ENCODE measurements at places on chromosomes 12 and 14. TPM values are rescaled to one million over a fixed set of nuclear protein-coding genes. Genes with fewer than 3 reads are reported as not detected.

- DNase-seq = no peak
- H3K4me3 ChIP-seq = no peak overlapping the region
- H3K27me3 ChIP-seq = no peaks in the 10 kb centered on the region
- H3K36me3 ChIP-seq = no peaks in the 10 kb centered on the region
- H3K27ac ChIP-seq = no peak overlapping the region
- H3K4me1 ChIP-seq = no peaks in the 10 kb centered on the region
These were observed 45.6 kb downstream of the SCAF11 start for GRCh38 chr12:45944771-45945170.

GRCh38 chr14:57060276-57060955 lies 208.3 kb downstream of the EXOC5 start:
- peaks cover 10% of the 10 kb centered on the region for H3K4me1 ChIP-seq
- DNase-seq = peak; percentile 34
- H3K36me3 ChIP-seq = no peaks in the 10 kb centered on the region
- H3K27me3 ChIP-seq = peaks cover 4% of the 10 kb centered on the region

- H3K36me3 ChIP-seq = no peaks in the 10 kb centered on the region
- H3K27me3 ChIP-seq = no peaks in the 10 kb centered on the region
- no peak overlapping the region for H3K4me3 ChIP-seq
- DNase-seq = peak; percentile 39
- H3K27ac ChIP-seq = peak overlapping the region; percentile 68
These were observed 49.3 kb upstream of the AMN start for GRCh38 chr14:102873131-102873530.

Gene TUNAR
- total RNA-seq = not detected

Gene PIANP
- 0.17 TPM for total RNA-seq

DNA sequence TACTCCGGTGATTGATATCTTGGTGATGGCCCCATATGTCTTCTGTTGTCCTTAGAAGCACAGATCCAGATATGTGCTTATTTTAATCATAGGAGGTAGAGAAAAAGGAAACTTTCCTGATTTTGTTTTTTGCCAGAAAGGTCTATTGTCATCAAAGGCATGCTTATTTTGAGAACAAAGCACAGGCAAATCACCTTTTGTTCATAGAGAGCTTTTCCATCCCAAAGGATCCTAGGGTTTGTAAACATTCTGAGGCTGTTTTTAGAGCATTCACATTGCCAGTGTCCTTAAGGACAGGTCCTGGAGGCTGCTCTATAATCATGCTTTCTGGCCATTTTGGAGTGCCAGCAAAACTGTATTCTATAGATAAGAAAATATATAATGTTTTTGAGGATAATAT lies 148.5 kb upstream of the SEL1L start:
- H3K36me3 ChIP-seq = no peaks in the 10 kb centered on the region
- no peak for DNase-seq
- no peaks in the 10 kb centered on the region for H3K4me1 ChIP-seq

- no peaks in the 10 kb centered on the region for H3K27me3 ChIP-seq
- no peaks in the 10 kb centered on the region for H3K4me1 ChIP-seq
- no peaks in the 10 kb centered on the region for H3K36me3 ChIP-seq
- DNase-seq = no peak
These were observed 76.6 kb downstream of the HSPB8 start for GRCh38 chr12:119255314-119255713.

- no peaks in the 10 kb centered on the region for H3K36me3 ChIP-seq
- DNase-seq = no peak
- no peaks in the 10 kb centered on the region for H3K27me3 ChIP-seq
- H3K4me3 ChIP-seq = no peak overlapping the region
- no peak overlapping the region for H3K27ac ChIP-seq
- no peaks in the 10 kb centered on the region for H3K4me1 ChIP-seq
These were observed 112.2 kb upstream of the SFSWAP start for GRCh38 chr12:131598717-131599116.

- no peak for DNase-seq
- no peak overlapping the region for H3K4me3 ChIP-seq
- no peaks in the 10 kb centered on the region for H3K4me1 ChIP-seq
- no peak overlapping the region for H3K27ac ChIP-seq
- no peaks in the 10 kb centered on the region for H3K27me3 ChIP-seq
These were observed 23.1 kb downstream of the ATP2A2 start for GRCh38 chr12:110304061-110304551.

Gene DAO
- 0.90 TPM for total RNA-seq

DNA sequence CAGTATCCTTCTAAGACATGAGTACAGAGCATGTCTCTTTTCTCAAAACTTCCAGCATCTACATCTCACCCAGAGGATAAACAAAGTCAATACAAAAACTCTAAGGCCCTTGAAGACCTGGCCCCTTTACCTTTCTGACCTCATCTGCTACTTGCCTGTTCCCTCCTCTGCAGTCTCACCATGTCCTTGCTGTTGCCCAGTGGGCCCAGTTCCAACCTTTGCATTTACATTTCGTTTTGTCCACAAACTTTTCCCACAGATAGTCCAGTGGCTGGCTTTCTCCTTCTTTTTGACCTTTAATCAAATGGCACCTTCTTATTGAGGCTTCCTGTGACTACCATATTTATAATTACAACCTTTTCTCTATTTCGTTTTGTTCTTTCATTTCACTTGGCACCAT lies 1.6 kb downstream of the IRAK4 start:
- H3K4me3 ChIP-seq = no peak overlapping the region
- peaks cover 17% of the 10 kb centered on the region for H3K4me1 ChIP-seq
- DNase-seq = no peak
- H3K27me3 ChIP-seq = no peaks in the 10 kb centered on the region
- H3K36me3 ChIP-seq = no peaks in the 10 kb centered on the region

DNA sequence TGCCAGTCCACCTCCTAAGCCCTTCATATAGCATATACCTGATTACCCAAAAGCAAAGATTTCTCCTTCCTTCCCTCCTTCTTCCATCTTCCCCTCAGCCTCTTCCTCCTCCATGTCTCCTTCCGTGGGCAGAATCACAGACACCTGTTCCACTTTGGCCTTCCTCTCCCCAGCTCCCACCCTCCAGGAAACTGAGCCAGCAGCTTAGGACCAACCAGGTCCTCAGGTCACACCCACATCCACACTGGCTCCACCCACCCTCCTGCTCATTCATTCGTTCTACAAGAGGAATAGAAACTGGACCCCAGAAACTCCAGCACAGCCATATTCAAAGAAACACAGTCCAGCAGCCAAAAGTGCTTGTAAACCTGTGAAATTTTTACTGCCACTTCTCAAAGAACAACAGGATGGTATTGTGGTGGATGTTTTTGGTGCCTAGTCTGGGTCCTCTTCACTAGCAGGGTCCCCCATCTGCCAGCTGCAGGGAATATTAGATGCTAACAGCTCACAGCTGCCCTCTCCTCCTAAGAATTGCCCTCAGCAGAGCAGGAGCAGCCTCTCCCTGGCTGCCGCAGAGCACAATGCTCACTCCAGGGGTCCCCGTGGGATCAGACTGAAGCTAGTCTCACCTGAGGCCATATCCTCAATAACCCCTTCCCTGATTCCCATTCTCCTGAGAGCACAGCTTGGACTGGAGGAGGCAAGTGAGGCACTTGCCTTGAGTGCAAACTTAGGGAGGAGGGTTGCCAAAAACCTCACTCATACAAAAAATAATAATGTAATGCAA lies 18.4 kb downstream of the CMKLR1 start:
- H3K27ac ChIP-seq = no peak overlapping the region
- DNase-seq = no peak
- H3K4me1 ChIP-seq = no peaks in the 10 kb centered on the region
- H3K4me3 ChIP-seq = no peak overlapping the region

DNA sequence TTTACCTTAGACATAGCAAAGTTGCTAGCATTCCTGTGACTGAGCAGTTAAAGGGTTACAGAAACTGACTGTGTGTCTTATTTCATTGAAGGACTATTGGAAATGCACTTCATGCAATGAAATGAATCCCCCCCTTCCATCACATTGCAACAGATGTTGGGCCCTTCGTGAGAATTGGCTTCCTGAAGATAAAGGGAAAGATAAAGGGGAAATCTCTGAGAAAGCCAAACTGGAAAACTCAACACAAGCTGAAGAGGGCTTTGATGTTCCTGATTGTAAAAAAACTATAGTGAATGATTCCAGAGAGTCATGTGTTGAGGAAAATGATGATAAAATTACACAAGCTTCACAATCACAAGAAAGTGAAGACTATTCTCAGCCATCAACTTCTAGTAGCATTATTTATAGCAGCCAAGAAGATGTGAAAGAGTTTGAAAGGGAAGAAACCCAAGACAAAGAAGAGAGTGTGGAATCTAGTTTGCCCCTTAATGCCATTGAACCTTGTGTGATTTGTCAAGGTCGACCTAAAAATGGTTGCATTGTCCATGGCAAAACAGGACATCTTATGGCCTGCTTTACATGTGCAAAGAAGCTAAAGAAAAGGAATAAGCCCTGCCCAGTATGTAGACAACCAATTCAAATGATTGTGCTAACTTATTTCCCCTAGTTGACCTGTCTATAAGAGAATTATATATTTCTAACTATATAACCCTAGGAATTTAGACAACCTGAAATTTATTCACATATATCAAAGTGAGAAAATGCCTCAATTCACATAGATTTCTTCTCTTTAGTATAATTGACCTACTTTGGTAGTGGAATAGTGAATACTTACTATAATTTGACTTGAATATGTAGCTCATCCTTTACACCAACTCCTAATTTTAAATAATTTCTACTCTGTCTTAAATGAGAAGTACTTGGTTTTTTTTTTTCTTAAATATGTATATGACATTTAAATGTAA lies 31.5 kb downstream of the MDM2 start:
- H3K27me3 ChIP-seq = no peaks in the 10 kb centered on the region
- H3K4me1 ChIP-seq = no peaks in the 10 kb centered on the region

DNA sequence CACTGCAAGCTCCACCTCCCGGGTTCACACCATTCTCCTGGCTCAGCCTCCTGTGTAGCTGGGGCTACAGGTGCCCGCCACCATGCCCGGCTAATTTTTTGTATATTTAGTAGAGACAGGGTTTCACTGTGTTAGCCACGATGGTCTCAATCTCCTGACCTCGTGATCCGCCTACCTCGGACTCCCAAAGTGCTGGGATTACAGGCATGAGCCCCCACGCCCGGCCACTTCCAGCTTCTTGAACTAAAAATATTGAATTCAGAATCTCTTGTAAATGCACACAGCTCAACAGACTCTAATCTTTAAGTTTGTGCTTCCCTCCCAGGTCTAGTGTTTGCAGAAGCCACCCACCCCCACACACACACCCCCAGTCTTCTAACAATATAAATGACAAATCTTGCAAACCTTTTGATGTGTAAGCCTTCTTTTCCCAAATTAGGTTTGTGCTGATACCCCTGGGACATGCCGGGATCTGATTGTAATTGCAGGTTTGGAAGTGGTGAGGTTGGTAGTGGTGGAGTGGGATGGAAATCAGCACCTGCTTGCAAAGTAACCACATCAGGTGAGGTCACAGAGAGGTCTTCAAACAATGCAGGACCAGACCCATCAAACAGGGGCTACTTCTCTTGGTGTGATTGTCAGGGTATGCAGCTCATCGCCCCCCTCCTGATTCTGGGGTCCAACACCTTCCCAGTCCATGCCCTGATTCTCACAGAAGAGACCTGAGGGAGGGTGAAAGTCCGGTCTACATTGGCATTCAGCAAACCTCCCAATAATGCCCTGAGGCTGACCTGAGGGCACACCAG lies 51.4 kb upstream of the GPR132 start:
- no peaks in the 10 kb centered on the region for H3K4me1 ChIP-seq
- H3K36me3 ChIP-seq = no peaks in the 10 kb centered on the region
- H3K4me3 ChIP-seq = no peak overlapping the region
- H3K27ac ChIP-seq = no peak overlapping the region
- no peaks in the 10 kb centered on the region for H3K27me3 ChIP-seq

Gene SYCP3
- total RNA-seq = not detected
